ENCODE measurements at places on chromosomes 5 and 9.

DNA sequence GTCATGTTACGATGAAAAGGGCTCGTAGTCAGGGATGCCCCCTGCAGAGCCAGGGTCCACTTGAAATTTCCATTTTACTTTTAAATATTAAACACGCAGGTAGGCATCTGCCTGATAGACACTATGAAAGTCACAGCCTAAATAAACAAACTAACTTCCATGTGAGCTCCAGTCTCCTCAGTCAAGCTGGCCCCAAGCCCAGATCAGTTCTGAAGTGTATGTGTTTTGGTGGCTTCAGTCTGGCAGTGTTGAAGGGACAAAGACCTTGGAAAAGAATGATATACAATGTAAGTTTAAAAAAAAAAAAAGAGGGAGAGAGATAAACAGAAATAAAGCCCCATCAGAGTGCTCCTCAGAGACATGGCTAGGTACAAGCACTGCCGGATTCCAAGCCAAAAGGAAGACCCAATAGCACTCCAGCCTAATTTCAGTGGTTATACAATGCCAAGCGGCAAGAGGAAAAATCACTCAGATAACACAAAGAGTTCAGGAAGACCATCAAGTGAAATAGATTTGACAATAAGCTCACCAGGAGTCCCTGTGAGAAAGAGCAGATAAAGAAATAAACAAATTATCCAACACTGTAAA, 181.0 kb downstream of the BNC2 start:
- DNase-seq: no peak

- no peak for DNase-seq
Measured at GRCh38 chr9:113646946-113647914, 183.7 kb downstream of the RGS3 start.

DNA sequence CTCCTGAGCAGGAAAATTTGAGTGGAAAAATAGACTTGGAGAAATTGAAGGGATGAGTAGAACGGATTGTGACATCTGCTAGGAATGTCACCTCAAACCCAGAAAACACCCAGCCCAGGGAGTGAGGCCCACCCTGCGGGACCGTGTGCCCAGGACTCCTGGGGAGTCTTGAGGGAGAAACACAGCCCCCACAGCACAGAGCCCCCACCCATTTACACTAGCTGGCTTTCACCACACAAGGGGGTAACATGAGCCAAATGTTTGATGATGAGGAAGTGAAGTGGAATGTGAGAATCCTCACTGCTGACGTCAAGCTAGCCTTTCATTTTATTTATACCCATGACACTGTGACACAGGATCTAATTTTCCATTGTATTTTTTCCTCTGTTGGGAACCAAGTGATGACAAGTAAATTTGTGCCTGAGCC, 42.8 kb upstream of the PDE8B start:
- no peak for DNase-seq

- no peak for DNase-seq
Measured at GRCh38 chr5:141716009-141716408, 34.0 kb upstream of the ARAP3 start.

DNA sequence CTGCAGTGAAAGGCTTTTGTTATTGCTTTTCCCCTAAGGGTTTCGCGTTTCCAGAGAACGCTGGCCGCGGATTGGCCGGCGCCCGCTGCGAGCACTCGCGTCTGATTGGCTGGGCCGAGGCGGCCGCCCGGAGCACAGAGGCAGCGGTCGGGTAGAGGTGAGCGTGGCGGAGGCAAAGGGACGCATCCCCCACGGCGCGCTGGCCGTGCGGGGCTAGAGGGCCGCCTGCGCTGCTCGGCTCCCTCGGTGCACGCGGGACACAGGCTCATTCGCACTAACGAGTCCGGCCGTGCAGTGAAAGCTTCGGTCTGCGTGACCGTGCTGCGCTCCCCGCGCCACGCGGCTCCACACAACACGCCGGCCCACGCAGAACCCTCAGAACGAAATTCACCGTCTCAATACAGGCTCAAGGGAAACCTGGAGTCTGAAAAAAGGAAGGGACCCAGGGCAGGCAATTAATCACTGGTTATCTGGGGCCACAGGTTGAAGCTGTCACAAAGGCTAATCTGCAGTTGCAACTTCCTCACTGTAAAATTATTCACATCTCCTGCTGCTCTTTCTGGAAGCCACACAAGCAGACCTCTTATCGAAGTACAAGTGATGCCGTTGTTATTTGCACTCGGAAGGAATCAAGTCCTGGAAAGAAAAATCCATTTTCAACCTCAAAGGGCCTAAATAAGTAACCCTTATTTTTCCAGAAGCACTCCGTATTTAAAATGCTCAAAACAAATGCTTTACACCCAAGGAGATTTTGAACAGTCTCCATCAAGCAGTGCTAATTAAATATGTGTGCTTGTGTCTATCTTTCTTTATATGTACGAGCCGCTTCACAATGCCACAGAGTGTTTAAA, 94.6 kb downstream of the ZNF608 start:
- no peak for DNase-seq

GRCh38 chr9:111483439-111483857, 735 bp downstream of the ECPAS start:
- DNase-seq: no peak

- DNase-seq: no peak
Measured at GRCh38 chr5:122192497-122193496, 63.5 kb downstream of the ZNF474 start.

DNA sequence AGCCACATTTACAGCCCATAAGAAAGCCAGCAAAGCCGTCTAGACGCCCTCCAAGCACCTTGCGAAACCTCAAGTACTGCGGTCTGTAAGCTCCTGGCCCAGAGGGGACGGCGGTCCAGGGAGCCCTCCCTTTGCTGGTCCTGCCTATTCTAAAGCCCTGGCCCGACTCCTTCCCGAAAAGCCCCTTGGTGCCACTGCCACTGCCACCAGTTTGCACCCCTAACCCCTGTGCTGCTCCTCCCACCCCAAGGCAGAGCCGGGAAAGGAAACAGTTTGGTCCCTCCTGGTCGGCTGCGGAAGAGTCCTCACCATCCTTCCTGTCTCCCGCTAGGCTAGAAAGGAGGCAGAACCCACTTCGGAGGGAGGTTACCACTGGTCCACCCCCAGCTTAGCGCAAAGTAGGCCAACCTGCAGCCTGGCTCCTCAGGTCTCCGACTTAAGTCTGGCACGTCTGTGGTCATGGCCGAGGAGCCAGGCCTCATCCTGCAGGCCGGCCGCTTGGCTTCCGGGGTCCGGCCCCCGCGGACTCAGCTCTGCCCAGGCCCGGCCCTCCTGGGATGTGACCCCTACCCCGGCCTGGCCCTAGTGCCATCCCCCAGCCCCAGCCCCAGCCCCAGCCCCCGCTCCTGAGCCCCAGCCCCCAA, 916 bp downstream of the TOR1A start:
- no peak for DNase-seq

GRCh38 chr5:156802501-156802900, 47.6 kb upstream of the PPP1R2B start:
- no peak for DNase-seq

- DNase-seq: no peak
Measured at GRCh38 chr5:5303242-5303641, 119.2 kb upstream of the ICE1 start.

DNA sequence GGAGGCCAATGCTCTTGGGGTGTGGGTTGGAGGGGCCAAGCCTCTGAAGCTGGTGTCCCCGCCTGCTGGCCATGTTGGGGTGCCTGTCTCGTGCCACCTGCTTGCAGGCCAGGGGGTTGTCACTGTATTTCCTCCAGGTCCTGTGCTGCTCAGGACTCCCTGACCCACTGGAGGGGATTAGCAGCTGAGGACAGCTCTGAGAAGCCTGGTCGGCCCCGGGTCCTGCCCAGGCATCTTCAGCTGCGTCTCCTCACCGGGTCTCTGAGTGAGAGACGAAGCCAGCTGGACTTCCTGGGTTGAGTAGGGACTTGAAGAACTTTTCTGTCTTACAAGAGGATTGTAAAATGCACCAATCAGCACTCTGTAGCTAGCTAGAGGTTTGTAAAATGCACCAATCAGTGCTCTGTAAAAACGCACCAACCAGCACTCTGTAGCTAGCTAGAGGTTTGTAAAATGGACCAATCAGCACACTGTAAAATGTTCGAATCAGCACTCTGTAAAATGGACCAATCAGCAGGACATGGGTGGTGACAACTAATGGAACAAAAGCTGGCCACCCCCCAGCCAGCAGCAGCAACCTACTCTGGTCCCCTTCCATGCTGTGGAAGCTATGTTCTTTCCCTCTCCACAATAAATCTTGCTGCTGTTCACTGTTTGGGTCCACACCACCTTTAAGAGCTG, 20.6 kb upstream of the SLC9A3 start:
- no peak for DNase-seq

DNA sequence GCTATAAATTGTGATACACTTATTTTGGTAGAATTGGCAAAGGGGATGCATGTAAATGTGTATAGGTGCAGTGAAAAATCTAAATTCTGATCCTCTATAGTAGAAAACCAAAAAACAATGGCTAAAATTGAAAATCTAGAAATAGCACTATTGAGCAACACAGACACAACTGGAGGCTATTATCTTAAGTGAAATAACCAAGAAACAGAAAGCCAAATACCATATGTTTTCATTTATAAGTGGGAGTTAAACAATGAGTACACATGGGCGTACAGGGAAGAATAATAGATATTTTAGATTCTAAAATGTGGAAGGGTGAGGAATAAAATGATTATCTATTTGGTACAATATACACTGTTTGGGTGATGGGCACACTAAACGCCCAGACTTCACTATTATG, 183.2 kb upstream of the TUSC1 start:
- no peak for DNase-seq
